ENCODE measurements at places on chromosomes 5 and 9.

- DNase-seq: no peak
These were observed 307.0 kb upstream of the TLE4 start for GRCh38 chr9:79264511-79265355.

DNA sequence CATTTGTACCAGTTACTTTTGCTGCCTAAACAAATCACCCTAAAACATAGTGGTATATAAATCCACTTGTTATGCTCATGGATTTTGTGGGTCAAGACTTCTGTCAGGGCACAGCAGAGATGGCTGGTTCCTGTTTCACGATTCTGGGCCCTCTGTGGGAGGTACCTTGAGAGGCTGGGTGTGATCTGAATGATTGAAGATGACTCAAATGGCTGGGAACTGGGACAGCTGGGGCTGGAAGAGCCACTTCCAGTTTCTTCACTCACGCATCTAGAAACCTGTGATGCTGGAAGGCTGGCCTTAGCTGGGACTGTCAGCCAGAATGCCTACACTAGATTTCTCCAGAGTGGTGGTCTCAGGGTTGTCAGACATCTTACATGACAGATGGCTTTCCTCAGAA, 88.1 kb downstream of the KIF4B start:
- DNase-seq: no peak

- DNase-seq: no peak
These were observed 66.7 kb downstream of the IL6ST start for GRCh38 chr5:55927861-55928655.

DNA sequence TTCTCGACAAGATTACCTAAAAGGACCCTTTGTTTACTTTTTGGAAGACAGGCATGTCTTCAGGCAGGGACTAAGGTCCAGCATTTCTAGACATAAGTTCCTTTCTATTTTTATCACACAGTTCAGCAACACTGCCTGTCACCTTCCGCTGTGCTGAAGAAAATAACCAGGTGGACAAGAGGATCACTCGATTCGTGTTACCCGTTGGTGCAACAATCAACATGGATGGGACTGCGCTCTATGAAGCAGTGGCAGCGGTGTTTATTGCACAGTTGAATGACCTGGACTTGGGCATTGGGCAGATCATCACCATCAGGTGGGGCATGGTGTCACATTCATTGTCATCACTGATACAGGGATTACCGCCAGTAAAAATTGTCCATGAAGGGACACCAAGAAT, 85.6 kb upstream of the PLPP6 start:
- DNase-seq: no peak

- no peak for DNase-seq
These were observed 24.5 kb upstream of the APC start for GRCh38 chr5:112713206-112713605.

- DNase-seq: no peak
These were observed 287.9 kb downstream of the ZSWIM6 start for GRCh38 chr5:61619777-61620518.

GRCh38 chr9:135908093-135908753, 877 bp upstream of the CAMSAP1 start:
- DNase-seq: no peak

- no peak for DNase-seq
These were observed 78.3 kb upstream of the SEMA6A start for GRCh38 chr5:116652903-116653302.

GRCh38 chr9:95772320-95773052, 103.0 kb upstream of the ERCC6L2 start:
- DNase-seq: no peak

- DNase-seq: no peak
These were observed 50.2 kb upstream of the DAB2IP start for GRCh38 chr9:121601194-121601593.

GRCh38 chr9:36110434-36110833, 26.1 kb upstream of the GLIPR2 start:
- DNase-seq: no peak

GRCh38 chr5:58871648-58872242, 288.9 kb downstream of the RAB3C start:
- DNase-seq: peak; percentile 31

- no peak for DNase-seq
These were observed 86.0 kb upstream of the TNFSF8 start for GRCh38 chr9:115016344-115016743.

- DNase-seq: peak; percentile 14
These were observed 103.9 kb downstream of the SPOCK1 start for GRCh38 chr5:137395011-137395755.

- no peak for DNase-seq
These were observed 71.5 kb downstream of the SEMA5A start for GRCh38 chr5:9474219-9475002.

- DNase-seq: peak; percentile 45
These were observed 1495.6 kb upstream of the CDH6 start for GRCh38 chr5:29697785-29698414.

DNA sequence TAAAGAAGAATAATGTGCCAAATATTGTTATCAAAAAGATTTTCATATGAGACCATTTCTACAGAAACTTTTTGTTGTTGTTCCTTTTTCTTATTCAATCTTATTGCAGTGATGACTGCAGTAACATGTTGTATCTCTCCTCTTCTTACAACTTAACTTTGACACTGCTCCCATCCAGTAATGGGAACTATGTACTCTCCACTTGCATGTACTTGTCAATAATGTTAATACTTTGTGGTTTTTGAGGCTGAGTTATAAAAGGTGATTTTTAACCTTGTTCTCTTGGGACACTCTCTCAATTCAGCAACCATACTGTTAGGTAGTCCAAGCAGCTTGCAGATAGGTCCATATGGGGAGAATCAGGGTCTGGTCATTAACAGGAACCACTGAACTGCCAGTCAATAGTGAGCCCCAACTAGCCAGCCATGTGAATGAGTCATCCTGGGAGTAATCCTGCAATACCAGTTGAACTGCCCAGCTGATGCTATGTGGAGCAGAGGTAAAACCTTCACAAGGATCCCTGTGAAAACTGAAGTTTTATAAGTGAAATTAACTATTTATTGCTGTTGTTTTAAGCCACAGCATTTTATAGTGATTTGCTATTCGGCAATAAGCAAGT, 199.6 kb upstream of the DAB2 start:
- DNase-seq: no peak

- DNase-seq: no peak
These were observed 9.4 kb downstream of the SCGB3A2 start for GRCh38 chr5:147887930-147888329.

DNA sequence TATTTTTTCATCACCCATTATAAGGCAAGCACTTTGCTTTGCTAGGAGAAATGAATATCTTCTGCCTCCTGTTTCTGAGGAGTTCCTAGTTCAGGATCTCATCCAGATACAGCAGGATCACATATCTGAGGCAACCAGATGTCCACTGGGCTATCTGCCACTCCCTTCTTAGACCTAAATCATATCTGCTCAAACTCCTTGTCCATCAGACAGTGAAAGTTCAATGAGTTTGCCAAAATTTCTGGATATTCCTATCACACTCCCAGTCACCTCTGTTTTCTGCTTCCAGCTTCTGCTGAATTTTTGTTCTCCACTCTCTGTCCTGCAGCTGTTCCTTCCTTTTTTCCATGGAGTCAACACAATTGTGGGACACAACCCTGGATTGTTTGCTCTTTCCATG, 54.2 kb upstream of the BASP1 start:
- DNase-seq: no peak

DNA sequence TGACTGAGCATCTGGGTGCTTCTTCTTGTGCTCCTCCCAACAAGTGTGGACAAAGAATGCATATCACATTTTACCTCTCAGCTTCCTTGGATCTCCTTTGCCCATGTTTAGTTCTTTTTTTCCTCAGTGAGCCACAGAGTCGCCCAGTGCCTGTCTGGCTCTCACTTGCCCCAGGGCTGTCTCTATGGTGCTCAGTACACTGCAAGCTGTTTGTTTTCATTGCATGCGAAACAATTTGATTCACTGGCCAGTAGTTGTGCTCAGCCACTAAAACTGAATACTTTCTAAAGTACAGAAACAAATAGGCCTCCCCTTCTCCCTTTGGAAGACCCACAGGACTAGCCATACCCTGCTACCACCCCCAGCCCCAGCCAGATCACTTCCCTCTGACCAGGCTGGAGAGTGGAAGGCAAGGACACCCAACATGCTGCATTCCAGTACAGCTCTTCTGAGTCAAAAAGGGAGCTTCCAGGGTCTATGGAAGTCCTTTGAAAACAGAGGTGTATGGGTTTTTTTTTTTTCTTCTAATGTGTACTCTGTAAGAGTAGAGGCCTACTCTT, 3.8 kb downstream of the LHFPL2 start:
- no peak for DNase-seq

DNA sequence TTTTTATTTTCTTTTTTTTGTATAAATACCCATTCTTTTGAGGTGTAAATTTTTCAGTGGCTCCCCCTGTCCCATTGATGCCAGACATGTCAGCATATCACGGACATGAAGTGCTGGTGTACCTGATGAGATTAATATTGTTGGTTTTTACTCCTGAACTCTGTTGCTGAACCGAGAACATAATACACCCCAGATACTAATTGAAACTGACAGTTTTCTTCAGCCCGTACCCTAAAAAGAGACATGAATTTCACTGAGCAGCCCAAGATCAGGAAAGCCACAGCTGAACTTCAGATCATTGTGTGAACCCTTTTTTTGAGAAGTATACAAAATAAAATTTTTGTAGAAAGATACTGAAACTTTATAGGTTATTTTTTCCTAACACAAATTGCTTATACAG, 75.7 kb downstream of the PRDM9 start:
- DNase-seq: no peak

- DNase-seq: no peak
These were observed 8.6 kb upstream of the COL27A1 start for GRCh38 chr9:114146735-114147134.

GRCh38 chr9:108694170-108694569, 161.6 kb downstream of the ACTL7B start:
- DNase-seq: no peak

DNA sequence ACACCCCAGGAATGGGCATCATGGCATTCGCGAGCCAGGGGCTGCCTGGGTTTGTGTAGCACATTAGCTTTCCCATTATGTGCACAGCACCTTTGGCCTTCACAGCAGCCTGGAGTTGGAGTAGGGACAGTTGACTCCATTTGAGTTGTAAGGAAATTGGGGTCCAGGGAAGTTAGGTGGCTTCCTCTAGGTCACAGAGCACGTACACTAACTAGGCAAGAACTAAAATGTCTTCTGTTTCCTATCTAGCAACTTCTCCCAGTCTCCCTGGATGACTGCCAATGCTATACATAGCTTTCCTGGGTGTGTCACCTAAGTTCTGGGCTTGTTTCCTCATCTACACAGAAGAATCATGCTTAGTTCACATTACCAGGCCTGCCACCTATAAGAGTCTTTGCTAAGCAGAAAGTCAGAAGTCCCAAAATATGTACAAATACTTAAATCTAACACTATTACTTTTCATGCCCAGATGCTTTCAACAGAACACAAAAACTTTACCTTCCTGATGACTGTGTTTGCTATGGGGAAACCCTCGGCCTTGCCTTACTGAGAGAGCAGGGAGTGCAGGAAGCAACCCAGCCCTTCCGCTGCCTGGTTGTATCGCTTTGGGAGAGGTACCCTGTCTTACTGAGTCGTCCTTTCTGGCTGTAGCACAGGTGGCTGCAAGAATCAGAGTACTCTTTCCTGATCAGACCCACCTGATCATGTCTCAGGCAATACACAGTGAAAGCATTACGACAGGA, 12.0 kb downstream of the MACROH2A1 start:
- peak; percentile 59 for DNase-seq

DNA sequence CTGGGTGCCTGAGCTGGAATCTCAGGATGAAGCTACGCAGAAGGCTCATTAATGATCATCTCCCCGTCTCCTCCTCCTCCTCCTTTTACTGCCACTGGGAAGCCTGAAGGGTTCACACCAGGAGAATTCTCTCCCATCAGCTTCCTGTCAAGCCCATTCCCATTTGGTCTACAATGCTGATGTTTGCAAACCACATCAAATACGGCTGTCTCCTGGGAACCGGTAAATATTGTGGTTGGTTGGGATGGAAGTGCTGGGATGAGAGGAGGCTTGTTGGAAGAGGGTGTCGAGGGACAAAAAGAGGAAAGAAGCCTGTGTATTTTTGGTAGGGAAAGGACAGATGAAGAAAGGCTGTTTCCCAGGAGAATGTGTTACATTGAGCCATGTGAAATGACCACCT, 13.2 kb upstream of the S1PR3 start:
- no peak for DNase-seq

DNA sequence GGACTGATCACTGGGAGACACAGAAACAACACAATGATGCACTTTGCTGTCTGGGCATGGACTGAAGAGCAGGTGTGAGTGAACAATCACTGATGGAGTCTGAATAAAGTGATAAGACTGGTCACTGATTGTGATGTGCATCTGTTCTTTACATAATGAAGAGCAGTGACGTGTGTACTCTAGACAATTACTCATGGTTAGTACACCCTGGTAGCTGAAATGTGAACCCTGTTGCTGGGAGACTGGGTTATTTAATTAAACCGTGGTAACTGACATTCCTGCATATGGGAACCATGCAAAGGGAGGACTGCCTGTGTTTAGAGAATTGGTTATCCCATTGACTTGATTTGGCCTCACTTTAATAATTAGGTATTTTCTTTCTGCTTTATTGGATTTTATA, 202.9 kb downstream of the NR2F1-AS1 start:
- no peak for DNase-seq

- peak; percentile 27 for DNase-seq
These were observed 18.2 kb downstream of the PPP2R2B start for GRCh38 chr5:146860213-146860893.

- no peak for DNase-seq
These were observed 879.8 kb upstream of the DMAC1 start for GRCh38 chr9:8679371-8679822.

DNA sequence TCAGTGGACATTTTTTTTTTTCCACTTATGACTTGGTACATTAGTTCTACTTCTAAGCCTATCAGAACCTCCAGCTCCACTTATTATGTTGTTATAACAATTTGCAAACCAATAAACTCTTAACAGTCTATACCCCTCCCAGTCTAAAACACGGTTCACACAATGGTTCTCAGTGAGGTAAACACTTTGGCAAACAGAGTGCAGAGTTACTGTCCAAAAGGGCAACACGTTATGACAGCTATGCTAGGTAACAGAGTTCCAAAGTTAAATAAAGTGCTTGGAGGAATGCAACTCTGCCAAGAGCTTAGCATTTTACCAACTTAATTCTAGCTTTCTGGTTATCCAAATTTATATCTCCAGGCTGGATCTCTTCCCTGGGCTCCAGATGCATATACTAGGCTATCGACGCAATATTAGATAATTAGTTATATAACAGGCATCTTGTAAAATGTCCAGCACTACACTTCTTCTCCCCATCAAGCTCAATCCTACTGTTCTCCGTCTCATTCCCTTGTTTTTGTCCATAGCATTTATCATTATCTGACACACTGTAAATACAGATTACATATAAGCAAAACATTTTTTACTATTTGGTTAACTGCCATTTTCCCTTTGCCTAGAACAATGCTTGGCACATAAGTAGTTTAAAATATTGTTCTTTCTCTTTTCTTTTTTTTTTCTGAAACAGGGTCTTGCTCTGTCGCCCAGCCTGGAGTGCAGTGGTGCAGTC, 14.3 kb downstream of the FNBP1 start:
- DNase-seq: no peak

GRCh38 chr5:14712666-14713065, 48.1 kb downstream of the OTULIN start:
- DNase-seq: no peak
